Stimulated activated CD8-positive, alpha-beta memory T cell treated with anti-CD3 and anti-CD28 coated beads, Interleukin-15, amount 100 ng/mL, for 1 hour (primary cell): ENCODE measurements at places on chromosomes 7 and 10.

- no peak for DNase-seq
These were observed 13.6 kb downstream of the ACTA2 start for GRCh38 chr10:88938938-88939337.

- no peak for DNase-seq
These were observed 5.0 kb downstream of the TNS3 start for GRCh38 chr7:47576866-47577306.

- no peak for DNase-seq
These were observed 283.8 kb downstream of the C7orf25 start for GRCh38 chr7:42628054-42628453.

DNA sequence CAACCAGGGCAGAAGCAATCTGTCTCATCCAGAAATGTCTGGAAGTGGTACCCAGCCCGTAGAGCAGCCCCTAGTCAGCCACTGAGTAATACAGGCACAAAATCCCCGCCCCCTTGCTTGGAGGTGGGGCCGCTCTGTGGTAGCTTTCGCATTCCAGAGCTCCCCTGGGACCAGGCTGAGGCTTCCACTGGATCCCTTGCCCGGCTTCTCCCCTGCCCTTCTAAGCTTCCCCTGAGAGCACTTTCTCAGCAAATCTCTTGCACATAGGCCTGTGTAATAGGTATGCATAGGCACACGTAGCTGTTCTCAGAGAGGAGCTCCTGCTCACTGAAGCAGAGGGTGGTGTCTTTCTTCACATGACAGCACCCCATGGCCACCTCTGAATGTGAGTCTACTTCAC, 144.2 kb downstream of the BMS1 start:
- no peak for DNase-seq

DNA sequence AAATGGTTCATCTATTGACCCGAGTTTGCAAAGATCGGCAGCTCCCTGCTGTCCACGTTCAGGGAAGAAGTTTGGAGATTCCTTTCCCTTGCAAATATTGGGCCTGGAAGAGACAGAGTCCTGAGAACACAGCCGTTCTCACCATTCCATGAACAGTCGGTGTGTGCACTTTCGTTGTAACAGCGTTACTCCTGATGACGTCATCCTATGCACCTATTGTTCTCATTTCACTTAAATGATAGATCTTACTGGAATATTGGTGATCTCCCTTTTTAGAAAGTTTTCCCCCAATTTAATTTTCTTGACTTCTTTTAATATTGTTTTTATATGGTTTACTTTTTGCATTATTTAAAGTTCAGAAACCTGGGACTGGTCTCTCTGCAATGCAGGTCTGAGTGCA, 320.7 kb upstream of the PFKP start:
- no peak for DNase-seq

GRCh38 chr7:102934239-102934638, 21.4 kb downstream of the LRRC17 start:
- DNase-seq = no peak

GRCh38 chr10:49080071-49080470, 35.3 kb downstream of the VSTM4 start:
- DNase-seq = no peak

GRCh38 chr7:66356277-66356721, 151.2 kb downstream of the TPST1 start:
- no peak for DNase-seq

- DNase-seq = no peak
These were observed 13.2 kb downstream of the HDAC9 start for GRCh38 chr7:18508443-18509427.

GRCh38 chr10:102230264-102230860, 4.3 kb downstream of the ELOVL3 start:
- no peak for DNase-seq

DNA sequence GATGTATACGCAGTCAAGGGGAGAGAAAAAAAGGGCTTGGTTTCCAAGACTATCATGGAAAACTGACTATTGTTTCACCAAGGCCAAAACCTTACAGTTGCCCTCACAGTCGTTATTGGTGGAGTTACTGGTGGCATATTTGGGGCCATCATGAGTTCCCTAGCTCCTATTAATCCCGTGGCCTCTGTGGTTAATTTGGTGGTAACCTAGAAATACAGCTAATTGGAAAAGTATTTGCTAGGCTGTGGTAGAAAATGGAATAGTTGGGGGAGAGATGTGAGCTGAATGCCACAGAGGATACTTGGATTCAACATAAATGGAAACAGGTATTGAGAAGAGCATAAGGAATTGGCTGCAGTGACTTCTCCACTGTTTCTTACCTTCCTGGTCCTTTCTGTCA, 450.7 kb downstream of the KCNMA1 start:
- DNase-seq = no peak

DNA sequence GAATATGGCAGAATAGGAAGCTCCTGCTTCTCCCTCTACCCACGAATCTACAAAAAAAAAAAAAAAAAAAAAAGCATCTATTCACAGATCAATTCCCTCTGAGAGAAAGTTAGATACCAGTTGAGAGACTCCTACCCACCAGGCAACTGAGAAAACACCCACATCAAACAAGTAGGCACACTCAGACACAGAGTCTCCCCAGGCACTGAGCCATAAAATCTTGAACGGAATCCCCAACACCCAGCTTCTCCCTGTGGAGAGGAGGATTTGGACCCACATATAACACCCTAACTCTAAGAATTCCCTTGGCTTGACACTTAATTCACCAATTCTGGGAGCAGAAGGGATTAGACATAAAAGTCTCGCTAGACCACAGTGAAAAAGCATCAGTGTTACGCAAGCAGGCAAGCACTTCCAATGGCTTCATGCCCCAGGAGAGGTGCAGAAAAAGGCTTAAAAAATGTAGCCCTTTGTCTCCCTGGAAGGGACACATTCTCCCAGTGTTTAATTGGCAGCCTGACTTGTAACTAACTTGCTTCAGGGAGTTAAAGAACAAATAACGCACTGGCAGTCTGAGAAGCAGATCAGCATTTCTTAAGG, 192.2 kb downstream of the ELAPOR2 start:
- no peak for DNase-seq

DNA sequence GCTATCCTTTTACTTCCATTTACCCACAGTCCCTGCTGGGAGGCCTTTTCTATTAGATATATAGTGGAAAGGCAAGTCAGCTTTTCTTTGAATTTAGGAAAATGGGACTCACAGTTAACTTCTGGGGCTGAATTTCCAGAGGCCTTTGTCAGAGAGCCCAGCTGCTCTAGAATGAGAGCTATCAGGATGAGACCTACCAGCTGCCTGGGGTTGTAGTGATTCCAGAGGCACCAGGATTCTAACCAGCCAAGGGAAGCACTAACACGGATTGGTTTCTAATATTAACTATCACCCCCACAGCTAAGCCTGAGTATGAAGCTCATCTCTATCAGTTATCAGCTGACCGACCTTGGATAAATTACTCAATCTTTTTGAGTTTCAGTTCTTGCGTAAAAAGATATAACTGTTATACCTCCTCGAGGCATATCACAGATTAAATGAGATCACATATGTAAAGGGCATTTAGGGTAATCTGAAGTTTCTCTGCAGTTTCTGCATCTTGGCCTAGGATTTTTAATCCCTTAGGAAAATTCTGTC, 56.6 kb upstream of the CALD1 start:
- no peak for DNase-seq

GRCh38 chr10:66746711-66747110, 179.1 kb upstream of the LRRTM3 start:
- DNase-seq = no peak

DNA sequence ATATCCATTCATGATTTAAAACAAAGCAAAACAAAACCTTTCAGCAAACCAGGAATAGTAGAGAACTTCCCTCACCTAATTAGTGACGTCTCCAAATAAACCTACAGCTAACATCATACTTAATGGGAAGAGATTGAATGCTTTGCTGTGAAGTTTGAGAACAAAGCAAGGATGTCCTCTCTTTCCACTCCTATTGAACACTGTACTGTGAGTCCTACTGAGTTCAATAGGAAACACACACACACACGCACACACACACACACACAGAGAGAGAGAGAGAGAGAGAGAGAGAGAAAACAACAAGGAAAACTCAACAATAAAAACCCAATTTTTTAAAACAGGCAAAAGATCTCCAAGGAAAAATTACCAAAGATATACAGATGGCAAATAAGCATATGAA, 32.3 kb downstream of the PODXL start:
- DNase-seq = no peak
